RKO (cell line): ENCODE measurements at places on chromosomes 4 and X.

- DNase-seq, result no peak
Observed at GRCh38 chrX:43953218-43953617, 20.0 kb downstream of the NDP start.

DNA sequence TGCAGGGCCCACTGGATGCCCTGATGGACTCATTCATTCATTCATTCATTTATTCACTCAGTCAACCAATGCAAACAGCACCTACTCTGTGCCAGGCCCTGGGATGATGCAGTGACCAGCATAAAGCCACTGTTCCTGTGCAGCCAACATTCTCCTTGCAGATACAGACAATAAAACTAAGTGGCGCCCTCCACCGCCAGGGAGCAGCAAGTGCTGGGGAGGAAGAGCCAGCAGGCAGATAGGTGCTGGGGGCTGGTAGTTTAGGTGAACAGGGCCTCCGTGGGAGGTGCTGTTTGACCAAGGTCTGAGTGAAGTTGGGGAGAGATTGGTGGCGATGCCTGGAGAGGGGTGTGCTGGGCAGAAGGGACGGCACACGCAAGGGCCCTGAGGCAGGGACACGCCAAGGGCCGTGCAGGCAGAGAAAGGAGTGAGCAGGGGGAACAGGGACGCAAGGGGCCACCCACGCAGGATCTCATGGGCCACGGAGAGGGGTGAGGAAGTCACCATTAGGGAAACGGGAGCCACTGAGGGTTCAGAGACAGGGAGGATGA lies 65.5 kb downstream of the WFS1 start:
- DNase-seq, result no peak

DNA sequence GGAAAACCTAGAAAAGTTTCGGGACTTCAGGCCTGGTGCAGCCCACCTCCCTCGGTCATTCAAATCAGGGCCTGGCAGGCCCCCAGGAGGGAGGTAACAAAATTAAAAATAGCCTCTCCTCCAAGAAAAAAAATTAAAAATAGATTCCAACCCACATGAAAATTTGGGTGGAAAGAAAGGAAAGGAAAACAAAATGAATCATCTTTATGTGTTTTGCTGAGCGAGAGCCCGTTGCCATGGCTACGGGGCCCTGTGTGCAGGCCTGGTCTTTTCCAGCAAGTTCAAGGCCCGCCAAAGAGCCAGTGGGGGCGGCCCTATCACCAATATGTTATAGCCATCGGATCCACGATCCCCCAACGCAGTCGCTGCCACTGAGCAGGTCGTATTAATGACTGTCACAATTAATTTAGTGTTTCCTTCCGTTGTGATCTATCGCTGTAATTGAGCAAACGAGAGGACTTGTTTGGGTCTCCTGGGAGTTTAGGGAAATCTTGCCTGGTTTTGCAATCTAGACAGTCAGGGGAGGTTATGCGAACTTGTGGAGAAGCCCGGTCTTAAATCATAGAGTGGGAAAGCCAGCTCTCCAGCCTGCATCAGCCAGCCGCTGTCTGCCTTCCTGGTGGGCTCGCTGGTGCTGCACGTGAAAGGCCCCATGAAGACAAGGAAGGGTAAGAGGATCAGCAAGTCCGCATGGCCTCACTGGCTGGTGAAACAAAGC lies 452.4 kb downstream of the BCOR start:
- DNase-seq, result no peak

- no peak for DNase-seq
Observed at GRCh38 chr4:149173241-149174013, 642.2 kb downstream of the IQCM start.

DNA sequence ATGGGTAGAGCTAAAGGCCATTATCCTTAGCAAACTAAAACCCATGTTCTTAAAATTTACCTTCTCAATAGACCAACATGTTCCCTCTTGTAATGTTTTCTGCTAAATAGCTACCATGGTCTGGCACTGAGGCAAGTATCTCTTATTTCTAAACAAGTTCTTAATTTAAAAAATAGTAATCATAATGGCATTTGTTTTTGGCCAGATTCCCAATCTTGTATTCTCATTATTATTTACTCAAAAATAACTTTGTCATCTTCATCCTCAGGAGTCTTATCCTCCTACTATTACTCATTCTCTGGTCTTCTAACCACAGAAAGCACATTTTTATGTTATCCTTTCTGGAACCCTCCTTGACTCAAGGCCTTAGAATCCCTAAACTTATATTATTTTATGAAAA lies 931.2 kb downstream of the CCSER1 start:
- DNase-seq, result no peak

DNA sequence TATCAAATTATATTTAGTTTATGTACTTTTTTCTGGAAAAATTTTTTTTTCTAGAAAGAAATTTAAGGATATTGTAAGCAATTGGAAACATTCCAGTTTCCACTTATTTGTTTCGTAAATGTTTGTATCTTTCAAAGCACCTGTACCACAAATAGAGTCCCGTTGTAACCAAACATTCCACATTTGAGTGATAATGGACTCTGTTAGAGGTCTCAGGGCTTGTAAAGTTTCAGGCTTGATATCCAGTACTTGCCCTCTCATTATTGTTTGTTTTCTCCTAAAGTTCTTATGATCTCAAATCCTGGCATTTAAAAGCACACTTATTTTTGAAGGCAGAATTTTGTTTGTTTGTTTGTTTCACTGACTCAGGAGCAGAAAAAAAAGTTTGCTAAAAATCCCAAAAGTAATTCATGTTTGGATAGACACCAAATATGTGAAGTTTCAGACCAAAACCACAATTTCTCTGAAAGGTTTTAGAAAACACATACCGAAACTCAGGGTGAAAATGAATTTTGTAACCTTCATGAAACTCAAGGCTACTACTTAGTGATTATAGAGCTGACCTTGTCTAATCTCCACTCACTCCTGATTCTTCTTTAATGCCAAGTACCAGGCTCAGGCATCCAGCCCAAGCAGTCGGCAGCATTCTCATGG lies 5.7 kb upstream of the TMEM192 start:
- DNase-seq, result no peak

DNA sequence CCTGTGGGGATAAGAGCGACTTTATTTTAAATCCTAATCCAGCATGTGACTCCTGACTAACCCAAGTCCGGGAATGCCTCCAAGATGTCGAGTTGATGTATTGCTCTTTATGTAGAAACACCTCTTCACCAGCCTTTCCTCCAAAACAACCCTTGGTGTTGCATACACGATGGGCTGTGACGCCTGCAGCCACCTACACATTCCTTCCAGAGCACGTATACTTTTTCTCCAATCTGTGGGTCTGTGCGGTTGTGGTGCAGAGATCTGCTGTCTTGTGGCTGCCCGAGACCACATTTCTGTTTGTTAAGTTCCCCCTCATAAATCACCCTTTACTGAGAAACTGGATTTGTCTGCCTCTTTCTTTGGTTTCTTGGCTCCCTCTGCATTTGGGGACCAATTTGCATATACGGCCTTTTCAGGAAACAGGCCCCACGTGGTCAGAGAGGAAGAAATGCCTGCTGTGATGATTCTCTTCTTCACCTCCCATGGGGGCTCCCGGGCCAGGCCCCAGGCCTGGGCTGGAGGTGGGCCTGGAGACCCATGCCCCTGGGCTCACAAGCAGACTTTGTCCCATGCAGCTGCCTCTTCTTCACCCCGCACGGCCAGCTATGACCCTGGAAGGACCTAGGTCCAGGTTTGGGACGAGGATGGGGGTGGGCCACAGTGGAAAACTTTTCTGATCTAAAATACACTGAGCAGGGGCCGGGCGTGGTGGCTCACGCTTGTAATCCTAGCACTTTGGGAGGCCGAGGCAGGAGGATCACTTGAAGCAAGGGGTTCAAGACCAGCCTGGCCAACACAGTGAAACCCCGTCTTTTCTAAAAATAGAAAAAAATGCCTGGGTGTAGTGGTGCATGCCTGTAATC lies 21.4 kb upstream of the AFAP1 start:
- DNase-seq, result no peak

GRCh38 chr4:168841000-168841671 lies 168.9 kb downstream of the CBR4 start:
- no peak for DNase-seq

DNA sequence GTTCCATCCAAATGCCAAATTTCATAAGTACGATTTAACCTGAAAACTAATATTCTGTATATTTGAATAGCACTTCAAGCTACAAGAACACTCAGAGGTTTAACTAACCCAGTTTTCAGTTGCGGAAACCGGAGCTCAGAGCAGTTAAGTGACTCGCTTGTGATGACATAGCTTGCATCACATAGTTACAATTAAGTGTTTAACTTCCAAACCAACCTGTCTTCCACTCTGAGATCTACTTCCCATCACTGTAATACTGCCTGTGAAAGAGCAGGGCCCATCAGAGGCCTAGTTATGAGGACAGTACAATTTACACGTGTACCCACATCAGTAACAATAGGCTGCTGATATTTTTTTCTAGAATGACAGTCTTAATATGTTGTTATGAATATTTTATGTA lies 120.3 kb downstream of the MAD2L1 start:
- DNase-seq, result peak; percentile 5

DNA sequence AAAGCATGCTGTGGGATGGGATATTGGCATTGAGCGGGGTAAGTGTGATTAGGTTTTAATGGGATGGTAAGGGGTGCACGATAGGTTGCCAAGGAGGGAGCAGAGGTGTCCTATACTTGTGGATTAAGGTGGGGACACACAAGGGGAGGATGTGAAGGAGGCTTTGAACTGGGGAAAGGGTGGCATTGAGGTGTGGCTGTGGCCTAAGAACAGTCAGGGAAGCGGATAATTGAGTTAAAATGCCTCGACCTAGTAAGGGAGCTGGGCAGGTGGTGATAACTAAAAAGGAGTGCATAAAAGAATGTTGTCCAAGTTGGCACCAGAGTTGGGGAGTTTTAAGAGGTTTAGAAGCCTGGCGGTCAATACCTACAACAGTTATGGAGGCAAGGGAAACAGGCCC lies 17.5 kb downstream of the KLKB1 start:
- DNase-seq, result no peak

DNA sequence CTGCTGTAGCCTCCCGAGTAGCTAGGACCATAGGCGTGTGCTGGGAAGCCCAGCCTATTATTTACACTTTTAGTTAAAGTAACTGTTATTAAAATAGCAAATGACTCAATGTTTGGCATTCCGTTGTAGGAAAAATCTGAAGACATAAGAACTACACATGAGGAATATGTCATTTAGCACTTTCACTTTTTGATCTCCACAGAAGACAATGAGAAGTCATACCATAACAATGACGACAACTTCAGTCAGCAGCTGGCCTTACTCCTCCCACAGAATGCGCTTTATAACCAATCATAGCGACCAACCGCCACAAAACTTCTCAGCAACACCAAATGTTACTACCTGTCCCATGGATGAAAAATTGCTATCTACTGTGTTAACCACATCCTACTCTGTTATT lies 6.7 kb downstream of the GPR34 start:
- no peak for DNase-seq

DNA sequence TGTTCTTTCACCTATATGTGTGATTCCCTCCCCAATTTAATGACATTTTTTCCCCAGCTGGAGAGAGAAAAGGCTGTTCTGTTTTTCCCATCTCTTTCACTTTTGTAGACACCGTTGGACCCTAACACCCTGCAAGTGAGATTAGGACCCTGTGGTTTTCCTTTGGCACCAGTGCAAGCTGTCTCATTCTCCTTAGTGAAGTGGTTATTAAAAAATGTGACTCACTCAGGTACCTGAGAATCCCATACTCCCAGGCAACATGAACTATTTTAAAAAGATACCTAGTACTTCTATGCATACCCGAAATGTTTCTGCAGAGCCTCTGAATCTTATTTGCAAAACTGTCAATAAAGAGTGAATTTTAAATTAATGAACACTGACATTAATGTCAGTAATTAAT lies 175.7 kb upstream of the TBC1D9 start:
- no peak for DNase-seq

DNA sequence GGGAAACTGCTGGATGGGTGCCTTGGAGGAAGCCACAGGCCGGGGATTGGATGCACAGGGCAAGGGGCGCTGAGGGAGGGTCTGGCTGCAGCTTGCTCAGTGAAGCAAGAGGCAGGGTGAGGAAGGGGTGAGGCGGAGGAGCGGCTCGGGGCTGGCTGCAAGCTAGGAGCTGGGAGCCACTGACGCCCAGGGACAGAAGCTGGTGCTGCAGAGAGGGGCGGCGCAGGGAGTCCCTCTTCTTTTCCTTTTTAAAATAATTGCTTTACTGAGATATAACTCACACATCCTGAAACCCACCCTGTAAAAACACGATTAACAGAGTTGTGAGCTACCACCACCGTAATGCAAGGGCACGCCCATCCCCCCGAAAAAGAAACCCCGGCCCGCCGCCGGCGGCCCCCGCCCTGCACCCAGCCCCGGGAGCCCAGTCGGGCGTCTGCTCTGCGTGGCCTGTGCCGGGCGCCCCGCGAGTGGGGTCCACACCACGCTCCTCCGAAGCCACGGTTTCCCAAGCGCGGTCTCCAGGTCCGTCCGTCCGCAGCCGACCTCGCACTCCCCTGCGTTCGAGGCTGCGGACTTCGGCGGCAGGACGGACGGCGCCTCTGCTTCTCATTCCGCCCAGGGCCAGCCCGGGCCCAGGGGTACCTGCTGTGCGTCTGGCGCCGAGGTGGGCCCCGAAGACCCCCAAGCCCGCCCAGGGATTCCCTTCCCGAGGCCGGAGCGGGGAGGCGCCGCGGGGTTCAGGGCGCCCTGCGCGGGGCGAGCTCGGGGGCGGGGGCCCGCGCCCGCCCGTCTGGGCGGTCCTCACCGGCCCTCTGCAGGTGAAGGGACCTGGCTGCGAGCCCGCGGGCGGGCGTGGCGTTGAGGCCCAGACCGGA lies 866 bp upstream of the UVSSA start:
- peak; percentile 48 for DNase-seq

- DNase-seq, result peak; percentile 44
Observed at GRCh38 chr4:147351083-147351787, 129.7 kb upstream of the EDNRA start.

DNA sequence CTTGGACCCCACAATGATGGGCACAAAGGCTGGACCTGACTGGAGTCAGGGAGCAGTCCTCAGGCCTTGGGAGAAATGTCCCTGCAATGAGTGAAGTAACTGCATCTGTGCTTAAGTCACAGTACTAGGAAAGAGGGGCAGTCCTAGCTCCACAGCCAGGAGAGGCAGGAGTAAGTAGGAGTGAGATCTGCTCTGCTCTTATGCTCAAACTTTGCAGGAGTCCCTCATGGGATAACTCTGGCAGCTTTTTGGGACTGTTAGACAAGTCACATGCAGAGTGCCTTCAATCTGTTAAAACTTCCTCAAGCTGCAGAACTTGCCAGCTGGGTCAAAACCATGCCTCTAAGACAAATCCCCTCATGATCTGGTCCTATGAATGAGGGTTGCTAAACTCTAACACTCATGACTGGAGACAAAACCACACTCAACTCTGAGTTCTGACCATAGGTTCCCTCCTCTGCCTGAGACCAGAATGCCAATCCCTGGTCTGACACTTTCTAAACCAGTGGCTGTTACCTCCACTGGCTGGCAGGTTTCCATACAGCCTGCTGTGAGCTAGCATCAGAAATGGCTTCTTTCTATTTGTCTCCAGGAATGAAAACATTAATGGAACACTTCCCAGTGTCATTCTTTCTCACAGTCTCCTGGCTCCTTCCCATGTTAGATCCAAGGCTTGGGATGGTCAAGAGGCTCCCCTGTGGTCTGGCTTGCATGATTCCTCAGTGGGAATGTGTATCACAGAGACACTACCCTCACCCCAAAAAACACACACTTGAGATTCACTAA lies 819.3 kb downstream of the PCDH7 start:
- no peak for DNase-seq
